HFFc6 (cell line): ENCODE measurements at places on chromosomes 6 and 20. TPM values are rescaled to one million over a fixed set of nuclear protein-coding genes. Genes with fewer than 3 reads are reported as not detected.

- no peaks in the 10 kb centered on the region; the same call in 1 of the 2 replicates for H3K4me1 ChIP-seq
- no peak overlapping the region for H3K27ac ChIP-seq
- H3K27me3 ChIP-seq = no peaks in the 10 kb centered on the region; the same call in 1 of the 2 replicates
- DNase-seq = no peak
- no peak overlapping the region for H3K4me3 ChIP-seq
Observed at GRCh38 chr20:16477632-16478031, 95.6 kb downstream of the KIF16B start.

DNA sequence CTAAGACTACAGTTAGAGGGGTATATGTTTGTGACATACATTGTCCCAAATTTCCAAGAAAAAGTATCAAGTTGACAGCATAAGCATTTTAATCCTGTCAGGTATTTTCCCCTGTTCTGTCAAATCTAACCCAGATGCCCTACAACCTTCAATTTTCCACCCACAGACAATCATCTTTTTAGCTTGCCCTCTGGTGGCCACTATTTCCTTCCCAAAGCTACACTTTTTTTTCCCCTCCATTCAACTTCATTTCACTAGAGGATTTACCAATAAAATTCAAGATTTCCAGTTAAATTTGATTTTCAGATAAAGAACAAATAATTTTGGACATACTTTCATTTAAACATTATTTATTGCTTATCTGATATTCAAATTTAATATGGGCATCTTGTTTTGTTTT, 286.6 kb downstream of the TENT5A start:
- H3K4me1 ChIP-seq = no peaks in the 10 kb centered on the region
- H3K27ac ChIP-seq = no peak overlapping the region
- H3K4me3 ChIP-seq = no peak overlapping the region

GRCh38 chr6:159450815-159451465, 242.1 kb downstream of the SOD2 start:
- H3K4me3 ChIP-seq = no peak overlapping the region
- no peak overlapping the region for H3K27ac ChIP-seq
- H3K4me1 ChIP-seq = no peaks in the 10 kb centered on the region
- DNase-seq = no peak
- no peaks in the 10 kb centered on the region for H3K36me3 ChIP-seq

Gene CST2
- total RNA-seq = not detected in 3 replicates
